ENCODE measurements at places on chromosomes 4 and X. TPM values are rescaled to one million over a fixed set of nuclear protein-coding genes. Genes with fewer than 3 reads are reported as not detected.

GRCh38 chr4:101762025-101762424 is 28.5 kb upstream of the BANK1 start:
- H3K27me3 ChIP-seq, result no peaks in the 10 kb centered on the region
- no peak overlapping the region for H3K27ac ChIP-seq
- DNase-seq, result no peak
- H3K4me1 ChIP-seq, result no peaks in the 10 kb centered on the region
- H3K36me3 ChIP-seq, result no peaks in the 10 kb centered on the region

DNA sequence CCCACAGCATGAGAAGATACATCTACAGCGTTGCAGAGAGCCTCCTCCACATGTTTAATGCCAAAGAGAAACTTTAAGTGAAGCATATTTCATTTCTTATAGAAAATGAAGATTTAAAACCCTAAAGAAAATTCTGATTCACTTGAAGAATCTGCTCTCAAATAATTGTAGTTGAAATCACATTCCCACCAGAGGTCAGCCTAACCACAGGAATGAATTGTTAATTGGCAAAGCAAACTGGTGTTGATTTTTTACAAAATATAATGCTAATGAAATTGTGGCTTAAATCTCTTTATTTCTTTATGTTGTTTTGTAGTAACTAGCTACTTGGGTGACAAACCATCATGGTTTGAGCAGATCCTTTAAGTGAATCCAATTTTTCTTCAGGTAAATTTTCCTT is 31.1 kb upstream of the WDR17 start:
- no peaks in the 10 kb centered on the region for H3K4me1 ChIP-seq
- no peaks in the 10 kb centered on the region for H3K27me3 ChIP-seq
- DNase-seq, result no peak
- no peak overlapping the region for H3K4me3 ChIP-seq
- H3K36me3 ChIP-seq, result no peaks in the 10 kb centered on the region

GRCh38 chrX:130267956-130268448 is 697 bp downstream of the ZNF280C start:
- H3K4me3 ChIP-seq, result peak overlapping the region; percentile 89
- no peaks in the 10 kb centered on the region for H3K27me3 ChIP-seq
- DNase-seq, result no peak
- H3K36me3 ChIP-seq, result peaks cover 10% of the 10 kb centered on the region

DNA sequence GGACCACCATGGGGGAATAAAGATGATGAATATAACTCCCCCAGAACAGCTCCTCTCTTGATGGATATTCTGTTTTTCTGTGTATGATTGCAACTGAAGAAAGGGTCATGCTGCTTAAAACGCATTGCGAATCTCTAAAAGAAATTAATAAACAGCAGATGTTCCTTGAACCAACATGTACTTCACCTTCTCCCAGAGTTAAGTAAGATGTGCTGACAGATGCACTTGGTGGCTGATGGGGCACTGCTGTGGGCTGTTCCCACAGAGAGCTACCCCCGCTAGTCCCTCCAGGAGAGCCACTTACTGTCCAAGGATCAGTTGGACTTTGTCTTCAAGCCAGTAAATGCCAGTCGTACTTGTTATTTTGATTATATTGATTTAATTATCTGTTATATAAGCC is 26.3 kb upstream of the C4orf54 start:
- no peak overlapping the region for H3K4me3 ChIP-seq
- H3K27me3 ChIP-seq, result no peaks in the 10 kb centered on the region
- no peak overlapping the region for H3K27ac ChIP-seq
- no peaks in the 10 kb centered on the region for H3K4me1 ChIP-seq
- DNase-seq, result no peak

DNA sequence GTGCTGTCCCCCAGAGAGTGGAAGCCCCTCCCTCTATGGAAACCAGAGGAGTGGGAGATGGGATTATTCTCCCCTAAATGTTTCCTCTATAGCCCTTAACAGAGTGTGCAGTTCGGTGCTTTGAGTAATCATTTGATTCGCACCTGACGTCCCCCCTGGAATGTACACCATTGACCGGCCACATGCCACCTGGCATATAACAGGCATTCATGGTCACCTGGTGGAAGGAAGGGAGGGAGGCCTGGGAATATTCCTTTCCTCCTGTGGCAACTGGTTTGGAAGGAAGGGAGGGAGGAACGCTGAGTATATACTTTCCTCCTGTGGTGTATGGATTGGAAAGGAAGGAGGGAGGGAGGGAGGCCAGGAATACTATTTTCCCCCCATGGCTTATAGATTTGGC is 77.2 kb downstream of the CRMP1 start:
- H3K27me3 ChIP-seq, result no peaks in the 10 kb centered on the region
- H3K27ac ChIP-seq, result no peak overlapping the region
- H3K4me1 ChIP-seq, result no peaks in the 10 kb centered on the region
- DNase-seq, result no peak
- H3K36me3 ChIP-seq, result peaks cover 58% of the 10 kb centered on the region

GRCh38 chrX:150240643-150240970 is 122.5 kb upstream of the MAMLD1 start:
- H3K4me3 ChIP-seq, result no peak overlapping the region
- H3K27ac ChIP-seq, result no peak overlapping the region
- no peaks in the 10 kb centered on the region for H3K36me3 ChIP-seq
- no peaks in the 10 kb centered on the region for H3K4me1 ChIP-seq
- no peak for DNase-seq
- H3K27me3 ChIP-seq, result no peaks in the 10 kb centered on the region

DNA sequence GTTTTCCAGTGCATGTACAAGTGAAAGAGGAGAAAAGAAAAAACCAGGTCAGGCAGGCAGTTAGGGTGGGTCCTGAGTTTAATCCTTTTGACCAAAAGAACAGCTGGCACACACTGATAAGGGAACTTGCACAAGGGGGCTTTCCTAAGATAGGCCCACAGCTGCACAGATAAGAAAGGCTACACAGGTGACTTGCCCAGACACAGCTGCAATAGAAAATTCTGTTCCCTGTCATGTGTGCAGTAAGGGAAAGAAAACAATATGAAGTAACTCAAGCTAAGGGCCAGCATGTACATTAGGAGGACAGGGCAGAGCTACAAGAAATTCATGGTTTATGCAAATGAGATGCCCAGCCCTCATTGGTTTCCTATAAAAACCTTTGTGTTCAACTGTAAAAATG is 32.9 kb downstream of the LUZP4 start:
- H3K27me3 ChIP-seq, result no peaks in the 10 kb centered on the region
- H3K36me3 ChIP-seq, result peaks cover 13% of the 10 kb centered on the region
- no peak overlapping the region for H3K4me3 ChIP-seq
- no peak overlapping the region for H3K27ac ChIP-seq
- peaks cover 6% of the 10 kb centered on the region for H3K4me1 ChIP-seq

GRCh38 chr4:145324161-145324560 is 143.8 kb upstream of the OTUD4 start:
- H3K27ac ChIP-seq, result no peak overlapping the region
- H3K36me3 ChIP-seq, result peaks cover 3% of the 10 kb centered on the region
- no peaks in the 10 kb centered on the region for H3K27me3 ChIP-seq
- no peak for DNase-seq

DNA sequence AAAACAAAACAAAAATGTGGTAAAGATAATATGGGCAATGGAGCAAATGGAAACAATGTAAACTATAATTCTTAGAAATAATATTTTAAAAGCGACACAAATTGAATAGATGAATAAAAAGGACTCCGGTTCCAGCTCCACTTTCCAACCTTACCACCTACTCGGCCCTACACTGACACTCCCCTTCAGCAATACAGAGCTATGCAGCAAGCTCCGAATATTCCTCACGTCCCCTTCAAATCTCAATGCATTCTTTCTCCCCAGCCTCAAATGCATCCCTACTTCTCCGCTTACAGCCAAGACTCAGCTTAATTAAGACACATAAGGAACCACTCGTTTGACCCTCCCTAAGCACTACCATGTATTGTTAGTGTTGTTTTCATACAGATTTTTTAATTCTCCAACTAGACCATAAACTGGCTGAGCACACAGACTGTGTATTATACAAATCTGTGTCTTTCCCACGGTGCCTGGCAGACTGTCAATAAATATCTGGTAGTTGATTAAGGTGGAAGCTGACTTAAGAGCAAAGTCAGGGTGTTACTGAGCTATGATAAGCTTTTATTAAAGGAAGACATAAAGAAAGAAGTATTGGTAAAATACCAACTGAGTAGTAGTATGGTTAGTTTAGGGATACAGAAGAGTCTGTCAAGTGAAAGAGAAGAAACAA is 219.1 kb downstream of the NR3C2 start:
- H3K4me1 ChIP-seq, result no peaks in the 10 kb centered on the region
- no peak overlapping the region for H3K4me3 ChIP-seq
- no peak overlapping the region for H3K27ac ChIP-seq
- no peak for DNase-seq

- no peaks in the 10 kb centered on the region for H3K36me3 ChIP-seq
- H3K4me3 ChIP-seq, result no peak overlapping the region
Observed at GRCh38 chr4:21470535-21470934, 478.0 kb downstream of the KCNIP4 start.

DNA sequence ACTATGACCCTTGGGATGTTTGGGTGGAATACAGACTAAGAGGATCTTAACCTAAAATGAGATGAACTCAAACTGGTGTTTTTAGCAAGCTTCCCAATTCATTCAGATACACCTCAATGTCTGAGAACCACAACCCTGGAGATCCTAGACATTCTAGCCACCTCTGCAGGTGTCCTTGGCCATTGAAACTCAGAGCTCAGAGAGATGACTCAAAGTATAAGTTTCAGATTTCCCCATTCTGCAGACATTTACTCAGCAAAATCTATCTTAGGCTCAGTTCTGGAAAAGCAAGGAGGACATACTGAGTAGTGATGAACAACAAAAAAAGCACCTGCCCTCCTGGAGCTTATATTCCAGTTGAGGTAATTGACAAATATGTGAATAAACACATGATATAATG is 47.8 kb downstream of the COMMD8 start:
- no peak overlapping the region for H3K4me3 ChIP-seq
- peaks cover 4% of the 10 kb centered on the region for H3K4me1 ChIP-seq
- H3K36me3 ChIP-seq, result no peaks in the 10 kb centered on the region
- H3K27me3 ChIP-seq, result no peaks in the 10 kb centered on the region
- DNase-seq, result no peak
- H3K27ac ChIP-seq, result no peak overlapping the region

DNA sequence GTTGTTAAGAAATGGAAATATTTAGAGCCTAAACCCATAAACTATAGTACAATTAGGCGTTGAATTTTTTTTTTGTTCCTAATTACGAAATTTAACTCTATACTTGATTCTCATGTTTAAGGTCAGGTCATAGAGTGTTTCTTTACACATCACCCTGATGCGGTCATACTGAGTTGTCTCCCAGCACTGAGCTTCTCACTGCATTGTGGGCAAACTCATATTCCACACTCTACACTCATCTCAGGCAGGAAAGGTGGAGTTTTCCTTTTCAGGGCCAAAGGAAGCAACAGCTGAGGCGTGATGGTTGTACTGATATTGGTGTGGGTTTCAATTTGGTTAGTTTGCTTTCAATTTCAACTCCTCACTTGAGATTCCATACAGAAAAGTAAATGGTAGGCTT is 75.4 kb downstream of the FAT4 start:
- H3K4me3 ChIP-seq, result no peak overlapping the region
- no peaks in the 10 kb centered on the region for H3K27me3 ChIP-seq
- H3K36me3 ChIP-seq, result no peaks in the 10 kb centered on the region
- no peaks in the 10 kb centered on the region for H3K4me1 ChIP-seq
- no peak for DNase-seq

DNA sequence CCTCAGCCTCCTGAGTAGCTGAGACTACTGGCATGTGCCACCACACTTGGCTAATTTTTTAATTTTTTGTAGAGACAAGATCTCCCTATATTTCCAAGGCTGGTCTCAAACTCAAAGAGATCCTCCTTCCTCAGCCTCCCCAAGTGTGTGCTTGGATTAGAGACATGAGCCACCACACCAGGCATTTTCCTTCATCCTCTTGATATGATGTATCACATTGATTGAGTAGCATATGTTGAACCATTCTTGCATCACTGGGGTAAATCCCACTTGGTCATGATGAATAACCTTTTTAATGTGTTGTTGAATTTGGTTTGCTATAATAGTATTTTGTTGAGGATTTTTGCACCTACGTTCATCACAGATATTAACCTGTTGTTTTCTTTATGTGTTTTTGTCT is 24.2 kb upstream of the PPM1K start:
- DNase-seq, result no peak
- peaks cover 4% of the 10 kb centered on the region for H3K36me3 ChIP-seq
- H3K27ac ChIP-seq, result no peak overlapping the region

GRCh38 chr4:6410068-6410467 is 62.3 kb downstream of the PPP2R2C start:
- H3K4me1 ChIP-seq, result no peaks in the 10 kb centered on the region
- no peaks in the 10 kb centered on the region for H3K27me3 ChIP-seq
- H3K4me3 ChIP-seq, result no peak overlapping the region
- no peak for DNase-seq

DNA sequence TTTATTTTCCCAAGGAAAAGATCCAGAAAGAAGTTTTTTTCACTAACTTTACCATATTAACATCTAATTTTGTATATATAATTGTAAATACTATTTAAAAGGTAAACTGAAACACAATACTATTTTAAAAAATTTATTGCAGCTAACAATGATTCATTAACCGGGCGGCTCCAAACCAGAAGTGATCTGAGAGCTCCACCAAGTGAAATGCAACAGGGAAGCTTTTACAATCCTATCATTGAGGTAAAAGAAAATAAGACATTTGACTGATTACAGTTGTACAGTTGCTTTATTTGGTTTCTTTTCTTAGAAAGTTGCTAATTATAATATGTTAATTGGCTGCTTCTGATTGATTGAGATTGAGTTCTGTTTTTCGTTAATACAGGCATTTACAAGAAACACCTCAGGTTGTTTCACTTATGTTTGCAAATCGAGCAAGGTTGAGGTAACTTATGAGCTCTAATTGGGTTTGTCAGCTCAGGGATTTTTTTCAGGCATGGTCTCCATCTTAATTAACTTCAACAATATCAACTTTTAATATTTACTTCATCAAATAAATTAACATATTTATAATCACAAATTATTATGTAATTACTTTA is 220.2 kb upstream of the UGT8 start:
- no peaks in the 10 kb centered on the region for H3K27me3 ChIP-seq
- no peaks in the 10 kb centered on the region for H3K4me1 ChIP-seq
- H3K36me3 ChIP-seq, result no peaks in the 10 kb centered on the region
- H3K4me3 ChIP-seq, result no peak overlapping the region
- H3K27ac ChIP-seq, result no peak overlapping the region
- no peak for DNase-seq

DNA sequence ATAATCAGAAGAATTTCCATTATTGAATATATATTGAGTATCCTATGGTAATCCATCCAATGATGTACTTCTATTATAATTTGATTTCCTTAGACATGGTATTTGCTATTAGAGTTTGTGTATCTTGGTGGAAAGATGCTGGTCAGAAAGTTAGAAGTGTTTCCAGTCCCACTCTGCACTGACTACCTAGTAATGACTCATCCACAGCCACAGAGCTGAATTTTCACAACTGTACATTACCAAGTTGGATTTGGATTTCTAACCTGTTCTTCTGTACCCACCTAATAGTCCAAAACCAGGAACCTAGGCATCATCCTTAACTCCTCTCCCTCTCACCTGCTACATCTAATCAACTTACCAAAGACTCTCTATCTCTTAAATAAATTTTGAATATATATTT is 145.4 kb downstream of the REELD1 start:
- H3K36me3 ChIP-seq, result no peaks in the 10 kb centered on the region
- no peak overlapping the region for H3K4me3 ChIP-seq
- no peak for DNase-seq
- H3K27me3 ChIP-seq, result no peaks in the 10 kb centered on the region

The RNF175 gene
- total RNA-seq, result 4.3 TPM

The ASB11 gene
- total RNA-seq, result not detected

The TEC gene
- 1.7 TPM for total RNA-seq

The DAPP1 gene
- total RNA-seq, result not detected

The FHIP1A gene
- total RNA-seq, result 28.2 TPM

The IRF2 gene
- 13.3 TPM for total RNA-seq

The COX18 gene
- 20.5 TPM for total RNA-seq

The GAGE12H gene
- not detected for total RNA-seq

The NLRP2B gene
- total RNA-seq, result not detected

The ERCC6L gene
- 18.1 TPM for total RNA-seq
